Fibroblast of skin of scalp (primary cell): ENCODE measurements at places on chromosomes 2 and 18.
A peak's percentile ranks its signal among the peaks of the same experiment; 100 is the strongest.

DNA sequence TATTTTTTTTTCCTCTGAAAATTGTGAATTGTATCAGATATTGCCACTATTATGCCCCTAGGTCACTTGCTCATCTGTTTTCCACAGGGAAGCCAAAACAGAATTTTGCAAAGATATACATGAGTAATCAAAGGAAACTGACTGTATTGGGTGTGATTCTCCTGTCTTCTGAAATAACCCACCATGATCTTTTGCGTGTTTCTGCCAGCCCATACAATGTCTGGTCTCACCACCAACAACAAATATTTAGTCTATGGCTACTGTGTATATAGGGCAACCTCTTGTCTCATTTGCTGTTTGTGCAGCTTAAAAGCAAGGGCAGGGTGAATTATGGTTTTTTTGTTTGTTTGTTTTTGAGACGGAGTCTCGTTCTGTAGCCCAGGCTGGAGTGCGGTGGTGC, 26.5 kb downstream of the EPAS1 start:
- DNase-seq = no peak

DNA sequence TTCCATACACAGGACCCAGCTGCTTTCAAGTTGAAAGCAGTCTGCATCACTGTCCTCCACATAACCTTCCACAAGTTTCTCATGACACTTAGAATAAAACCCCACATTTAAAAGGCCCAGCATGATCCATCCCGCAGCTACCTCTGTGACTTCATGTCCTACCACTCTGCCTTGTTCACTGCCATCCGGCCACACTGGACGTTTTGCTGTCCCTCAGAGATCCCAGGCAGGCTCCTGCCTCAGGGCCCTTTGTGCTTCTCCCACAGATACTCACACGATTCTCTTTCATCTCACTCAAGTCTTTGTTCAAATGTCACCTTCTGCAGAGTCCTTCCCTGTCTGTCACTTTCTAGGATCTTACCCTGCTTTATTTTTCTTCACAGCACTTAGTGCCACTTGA, 232.9 kb upstream of the BOD1L2 start:
- DNase-seq = no peak

- no peak for DNase-seq
Measured at GRCh38 chr2:61281321-61281720, 119.3 kb downstream of the C2orf74 start.

GRCh38 chr2:106575955-106576354, 88.8 kb downstream of the CD8B2 start:
- DNase-seq = peak; percentile 76

GRCh38 chr2:136132825-136133155, 14.8 kb upstream of the CXCR4 start:
- no peak for DNase-seq

- DNase-seq = no peak
Measured at GRCh38 chr18:80201739-80202138, 45.6 kb downstream of the PARD6G start.

DNA sequence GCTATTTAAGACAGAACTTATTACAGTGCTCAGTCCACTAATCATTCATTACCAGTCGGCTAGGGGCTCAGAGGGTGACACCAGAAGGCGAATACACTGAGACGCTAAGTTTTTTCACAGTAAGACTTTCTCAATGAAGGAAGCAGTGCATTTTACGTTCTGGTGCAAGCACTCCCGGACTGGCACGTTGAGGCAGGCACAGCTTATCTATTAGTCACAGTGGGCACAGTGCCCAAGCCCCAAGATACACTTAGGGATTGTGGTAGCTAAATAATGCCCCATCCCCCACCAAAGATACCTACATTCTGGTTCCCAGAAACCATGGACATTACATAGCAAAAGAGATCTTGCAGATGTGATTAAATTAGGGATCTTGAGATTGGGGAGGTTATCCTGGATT, 32.6 kb upstream of the BCL11A start:
- DNase-seq = no peak

DNA sequence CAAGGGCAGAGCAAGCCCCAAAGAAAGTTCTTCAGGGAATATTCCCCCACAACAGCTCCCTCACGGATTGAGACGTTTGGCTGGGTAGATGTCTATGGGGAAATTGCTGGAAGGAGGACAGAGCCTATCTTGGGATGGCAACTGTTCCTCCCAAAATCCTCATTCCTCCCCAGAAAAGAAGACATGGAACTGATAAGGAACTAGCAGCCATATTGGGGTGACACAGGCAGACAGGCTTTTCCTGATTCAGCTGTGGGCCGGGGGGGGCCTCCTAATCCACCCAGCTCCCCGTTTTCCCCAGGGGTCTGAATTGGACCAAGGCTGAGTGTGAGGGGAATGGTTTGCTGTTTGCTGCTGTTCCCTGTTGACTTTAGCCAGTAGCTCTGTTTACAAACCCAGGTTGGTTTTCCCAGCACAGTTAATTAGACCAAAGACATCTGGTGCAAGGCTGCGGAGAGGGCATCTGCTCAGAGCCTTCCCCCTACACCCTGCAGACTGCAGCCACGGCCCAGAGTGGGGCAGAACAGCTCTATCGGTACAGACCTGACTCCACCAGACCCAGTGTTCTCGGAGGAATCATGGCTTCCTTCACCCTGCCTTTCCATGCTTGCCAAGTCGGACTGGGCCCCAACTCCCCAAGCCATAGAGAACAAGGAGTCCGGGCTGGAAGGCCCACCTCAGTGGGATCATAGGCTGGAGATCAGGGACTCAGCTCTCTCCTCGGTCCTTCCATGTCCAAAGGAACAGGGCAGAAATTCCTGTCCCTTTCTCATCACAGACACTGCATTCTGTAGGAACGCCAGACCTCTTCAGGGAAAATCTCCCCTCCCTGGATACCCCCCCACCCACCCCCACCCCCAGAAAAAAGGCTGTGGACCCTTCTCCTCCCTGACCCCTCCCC, 1.7 kb upstream of the PKDCC start:
- DNase-seq = no peak

DNA sequence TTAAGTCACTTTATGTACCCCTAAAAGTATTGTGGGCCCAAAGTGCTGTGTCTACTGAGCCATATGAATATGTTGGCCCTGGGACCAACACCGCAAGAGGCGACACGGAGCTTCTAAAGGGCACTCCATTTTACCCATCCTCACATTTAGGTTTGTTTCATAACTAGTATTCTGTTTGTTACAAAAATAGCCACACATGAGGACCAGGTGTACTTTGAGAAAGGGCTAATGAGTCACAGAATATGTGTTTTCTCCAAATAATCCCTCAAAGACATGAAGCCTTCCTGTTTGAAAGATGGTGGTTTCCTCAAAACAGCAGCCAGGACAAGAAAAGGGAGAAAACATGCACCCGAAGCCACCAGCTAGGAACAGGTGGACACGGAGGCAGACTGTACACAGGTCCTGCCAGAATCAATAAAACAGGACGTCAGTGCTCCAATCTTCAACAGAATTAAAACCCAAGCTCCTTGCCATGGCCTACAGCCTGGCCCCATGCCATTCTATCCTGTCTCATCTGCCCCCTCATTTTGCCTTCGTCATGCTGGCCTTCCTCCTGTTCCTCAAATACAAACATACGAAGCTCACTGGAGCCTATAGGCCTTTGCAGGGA, 21.8 kb upstream of the GRB14 start:
- DNase-seq = no peak

DNA sequence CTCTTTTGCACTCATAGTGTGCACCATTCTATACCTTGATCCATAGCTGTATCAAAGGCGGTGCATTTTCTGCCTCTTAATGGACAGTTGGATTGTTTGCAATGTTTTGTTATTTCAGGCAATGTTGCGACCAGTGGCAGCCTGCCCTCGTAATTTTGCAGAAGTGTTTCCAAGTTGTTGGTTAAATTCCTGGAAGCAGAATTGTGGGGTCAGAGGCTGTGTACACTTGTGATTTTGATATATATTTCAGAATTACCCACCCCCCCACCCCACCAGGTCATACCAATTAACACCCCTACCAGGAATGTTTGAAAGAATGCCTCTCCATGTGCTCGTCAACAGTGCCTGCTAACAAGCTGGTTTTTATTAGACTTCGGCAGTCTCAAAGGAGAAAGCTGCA, 32.4 kb upstream of the IL1R1 start:
- DNase-seq = peak; percentile 35

GRCh38 chr2:219218217-219218731, 484 bp downstream of the ABCB6 start:
- peak; percentile 80 for DNase-seq

GRCh38 chr2:142445551-142446072, 314.8 kb upstream of the LRP1B start:
- no peak for DNase-seq

DNA sequence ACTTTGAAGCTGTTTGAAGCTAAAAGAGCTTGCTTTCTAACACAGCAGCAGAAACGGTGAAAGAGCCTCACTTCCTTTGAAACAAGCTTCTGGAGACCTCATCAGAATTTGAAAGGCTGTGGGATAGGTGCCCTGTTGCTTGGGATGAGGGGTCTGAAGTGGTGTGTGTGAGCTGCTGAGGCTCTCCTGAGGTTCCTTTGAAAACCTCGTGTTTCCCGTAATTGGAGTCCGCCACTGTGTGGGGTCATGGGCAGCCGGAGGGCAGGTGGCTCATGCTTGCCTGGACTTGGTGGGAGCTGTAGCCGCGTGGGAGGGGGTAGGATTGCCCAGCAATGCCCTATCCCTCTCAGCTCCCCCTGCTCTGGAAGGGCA, 34.4 kb downstream of the CABLES1 start:
- DNase-seq = no peak

GRCh38 chr2:63225964-63226686, 175.5 kb downstream of the OTX1 start:
- DNase-seq = no peak

DNA sequence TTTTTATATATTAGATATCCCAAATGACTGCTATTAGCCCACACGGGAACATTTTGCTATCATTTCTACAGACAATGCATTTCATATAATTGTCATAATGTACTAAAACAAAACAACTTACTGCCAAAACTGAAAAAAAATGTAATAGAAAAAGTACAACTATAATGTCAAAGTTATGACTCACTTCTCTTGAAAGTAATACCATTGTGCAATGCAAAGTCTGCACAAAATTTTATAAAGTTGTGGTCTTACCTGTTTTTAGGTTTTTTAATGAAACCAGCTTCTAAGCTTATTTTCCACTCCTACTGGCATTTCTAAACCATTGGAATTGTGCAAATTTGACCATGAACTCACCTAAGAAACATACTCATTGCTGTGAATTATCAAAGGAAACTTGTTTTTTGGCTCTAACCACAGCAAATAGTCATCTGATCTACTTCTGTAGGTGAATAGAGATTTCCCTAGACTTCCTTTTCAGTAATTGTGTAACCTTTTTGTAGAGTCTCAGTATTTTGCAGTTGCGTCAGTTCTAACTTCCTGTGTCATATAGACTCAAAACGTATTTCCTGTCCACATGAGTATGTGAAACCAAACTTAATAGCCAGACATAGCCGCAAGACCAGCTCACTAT, 31.9 kb upstream of the TFPI start:
- peak; percentile 8 for DNase-seq

- DNase-seq = no peak
Measured at GRCh38 chr18:9858642-9859041, 27.1 kb upstream of the TXNDC2 start.

DNA sequence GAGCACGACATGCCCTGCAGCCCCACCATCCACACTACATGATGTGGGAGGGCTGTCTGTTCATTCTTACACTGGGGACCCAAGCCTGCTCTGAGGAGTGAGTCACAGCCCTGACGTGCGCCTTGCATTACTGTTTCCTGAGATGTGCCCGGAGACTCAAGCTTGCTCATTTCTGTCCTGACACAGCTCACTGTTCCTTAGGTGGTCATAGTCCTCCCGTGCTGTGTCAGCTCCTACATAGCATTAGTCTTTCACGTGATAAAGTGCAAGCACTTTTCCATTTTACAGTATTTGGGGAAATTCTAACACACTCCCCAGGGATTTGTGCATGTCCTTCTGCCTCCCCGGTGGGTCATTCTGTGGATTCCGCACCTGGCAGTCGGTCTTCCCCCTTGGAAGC, 46.2 kb upstream of the TRIM43B start:
- peak; percentile 60 for DNase-seq

DNA sequence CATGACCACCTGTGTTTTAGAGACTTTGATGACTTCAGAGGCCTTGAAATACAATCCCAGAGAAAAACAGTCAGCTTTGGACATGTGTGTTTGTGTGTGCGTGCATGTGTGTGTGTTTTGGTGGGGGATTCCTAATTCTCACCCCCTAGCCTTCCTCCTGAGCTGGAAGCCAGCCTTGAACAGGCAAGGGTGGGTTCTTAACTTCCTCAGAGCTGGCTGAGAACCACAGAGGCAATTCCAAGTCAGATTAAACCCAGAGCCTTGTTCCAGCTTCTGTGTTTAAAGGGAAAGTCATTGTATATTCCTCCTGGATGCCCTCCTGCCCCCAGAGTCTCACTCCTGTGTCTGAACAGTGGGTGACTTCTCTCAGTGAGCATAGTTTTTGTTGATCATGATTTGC, 45.2 kb upstream of the MGAT4A start:
- no peak for DNase-seq

DNA sequence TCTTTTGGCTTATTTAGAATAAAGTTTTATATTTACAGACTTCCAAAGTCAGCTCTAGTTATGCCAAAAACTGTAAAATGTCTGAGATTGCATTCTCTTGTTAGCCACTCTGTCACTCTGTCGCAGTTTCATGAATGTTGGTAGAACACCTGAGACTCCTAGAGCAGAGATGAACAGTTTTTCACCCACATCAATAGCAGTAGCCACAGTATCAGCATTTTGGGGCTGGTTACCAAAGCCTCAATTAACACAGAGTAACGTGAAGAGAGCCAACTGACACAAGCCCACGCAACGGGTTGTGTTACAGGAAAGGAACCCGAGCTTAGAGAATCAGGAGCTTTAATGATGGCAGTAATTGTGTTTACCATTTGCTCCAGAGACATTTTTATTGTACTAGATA, 443.0 kb upstream of the SLC39A10 start:
- no peak for DNase-seq

- DNase-seq = no peak
Measured at GRCh38 chr18:43825768-43826167, 548.5 kb upstream of the SYT4 start.

GRCh38 chr2:88880441-88880953, 189.0 kb downstream of the RPIA start:
- peak; percentile 51 for DNase-seq

DNA sequence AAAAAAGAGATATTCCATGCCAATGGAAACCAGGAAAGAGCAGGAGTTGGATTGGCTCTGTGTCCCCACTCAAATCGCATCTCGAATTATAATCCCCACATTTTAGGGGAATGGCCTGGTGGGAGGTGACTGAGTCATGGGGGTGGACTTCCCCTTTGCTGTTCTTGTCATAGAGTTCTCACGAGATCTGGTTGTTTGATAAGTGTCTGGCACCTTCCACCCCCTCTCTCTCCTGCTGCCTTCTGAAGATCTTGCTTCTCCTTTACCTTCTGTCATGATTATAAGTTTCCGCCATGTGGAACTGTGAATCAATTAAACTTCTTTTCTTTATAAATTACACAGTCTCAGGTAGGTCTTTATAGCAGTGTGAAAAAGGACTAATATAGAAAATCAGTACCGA, 355.6 kb downstream of the NBAS start:
- DNase-seq = no peak

GRCh38 chr2:239534581-239535412, 134.0 kb upstream of the HDAC4 start:
- DNase-seq = no peak

GRCh38 chr2:200782251-200782650, 29.5 kb upstream of the BZW1 start:
- DNase-seq = no peak
